ENCODE measurements at places on chromosomes 16 and 17.

DNA sequence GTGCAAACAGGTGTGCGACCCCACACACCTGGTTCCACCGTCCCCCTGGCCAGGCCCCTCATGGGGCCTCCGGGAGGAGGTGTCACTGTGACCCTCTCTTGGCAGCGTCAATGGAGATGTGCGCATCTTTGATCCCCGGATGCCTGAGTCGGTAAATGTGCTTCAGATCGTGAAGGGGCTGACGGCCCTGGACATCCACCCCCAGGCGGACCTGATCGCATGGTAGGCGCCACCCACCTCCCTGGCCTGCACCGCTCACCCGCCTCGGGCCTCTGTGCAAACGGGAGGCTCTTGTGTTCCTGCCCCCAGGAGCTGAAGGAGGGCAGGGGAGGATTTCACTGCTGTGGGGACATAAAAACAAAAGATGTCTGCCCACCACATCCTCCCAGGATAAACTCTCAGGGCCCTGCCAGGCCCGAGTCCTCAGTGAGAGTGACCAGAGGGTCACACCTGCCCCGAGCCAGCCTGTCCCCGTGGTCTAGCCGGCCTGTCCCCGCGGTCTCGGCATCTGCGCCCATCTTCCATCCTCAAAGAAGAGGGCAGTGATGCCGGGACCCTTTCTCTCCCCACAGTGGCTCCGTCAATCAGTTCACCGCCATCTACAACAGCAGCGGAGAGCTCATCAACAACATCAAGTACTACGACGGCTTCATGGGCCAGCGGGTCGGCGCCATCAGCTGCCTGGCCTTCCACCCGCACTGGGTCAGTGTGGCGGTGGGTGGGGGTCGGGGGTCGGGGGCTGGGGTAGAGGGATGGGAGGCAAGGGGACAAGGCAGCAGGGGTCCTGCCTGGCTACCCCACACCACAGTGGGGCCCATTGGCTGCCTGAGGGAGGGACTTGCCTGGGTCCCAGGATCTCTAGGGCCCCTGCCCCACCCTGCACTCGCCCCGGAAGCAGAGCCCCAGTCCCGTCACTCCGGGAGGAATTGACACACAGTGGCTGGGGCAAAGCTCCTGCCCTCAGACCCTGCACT is 29.0 kb upstream of the CHMP6 start:
- DNase-seq, result no peak

GRCh38 chr17:80446645-80447405 is 29.6 kb downstream of the NPTX1 start:
- no peak for DNase-seq

- no peak for DNase-seq
These were observed 111.7 kb upstream of the FOXF1 start for GRCh38 chr16:86398622-86399021.

GRCh38 chr17:73100363-73100762 is 7.9 kb upstream of the SLC39A11 start:
- no peak for DNase-seq

DNA sequence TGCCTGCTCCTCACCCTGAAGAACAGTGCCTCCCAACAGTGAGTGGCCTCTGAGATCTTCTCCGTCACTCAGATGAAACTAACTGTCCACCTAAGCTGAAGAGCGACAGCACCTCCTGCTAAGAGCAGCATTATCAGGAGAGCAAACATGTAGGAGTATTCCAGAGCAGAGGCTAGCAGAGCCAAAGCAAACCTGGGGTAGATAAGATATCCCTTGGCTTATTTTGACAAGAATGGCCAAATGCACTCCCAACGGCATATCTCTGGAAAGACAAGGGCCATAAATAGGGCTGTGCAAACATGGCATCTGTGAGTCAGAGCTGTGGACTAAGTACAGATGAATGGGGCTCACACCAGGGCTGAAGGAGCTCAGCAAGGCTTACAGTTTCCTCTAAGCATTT is 96.3 kb downstream of the NDEL1 start:
- no peak for DNase-seq

DNA sequence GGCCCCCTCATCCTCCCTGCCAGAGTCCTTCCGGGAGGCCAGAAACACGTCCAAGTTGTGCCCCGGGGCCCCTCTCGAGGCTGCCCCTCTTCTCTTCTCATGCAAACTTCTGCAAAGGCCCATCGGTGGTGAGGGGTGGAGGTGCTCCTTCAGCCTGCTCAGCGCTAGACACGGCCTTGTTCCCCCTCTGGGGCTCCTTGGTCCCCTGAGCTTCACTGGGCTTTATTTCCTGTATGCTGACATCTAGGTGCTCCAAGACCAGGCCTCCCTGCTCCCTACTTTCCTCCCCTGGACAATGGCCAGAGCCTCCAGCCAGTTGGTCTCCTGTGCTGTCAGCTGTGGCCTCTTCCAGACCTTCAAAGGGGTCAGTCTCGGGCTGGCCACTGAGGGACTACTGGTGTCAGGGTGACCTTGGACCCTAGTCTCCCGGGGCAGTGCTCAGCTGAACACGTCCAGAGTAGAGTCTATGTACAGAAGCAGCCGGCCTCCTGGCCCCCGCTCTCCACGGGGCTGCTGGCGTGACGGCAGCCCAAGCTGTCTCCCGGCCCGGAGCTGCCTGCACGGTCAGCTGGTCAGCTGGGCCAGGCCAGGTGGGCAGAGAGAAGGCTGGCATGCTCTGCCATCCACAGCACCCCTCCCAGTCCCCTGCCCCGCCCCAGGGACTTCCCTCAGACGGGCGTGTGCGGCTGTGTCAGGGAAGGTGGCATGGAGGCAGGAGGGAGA is 1.7 kb upstream of the PRR35 start:
- DNase-seq, result no peak

DNA sequence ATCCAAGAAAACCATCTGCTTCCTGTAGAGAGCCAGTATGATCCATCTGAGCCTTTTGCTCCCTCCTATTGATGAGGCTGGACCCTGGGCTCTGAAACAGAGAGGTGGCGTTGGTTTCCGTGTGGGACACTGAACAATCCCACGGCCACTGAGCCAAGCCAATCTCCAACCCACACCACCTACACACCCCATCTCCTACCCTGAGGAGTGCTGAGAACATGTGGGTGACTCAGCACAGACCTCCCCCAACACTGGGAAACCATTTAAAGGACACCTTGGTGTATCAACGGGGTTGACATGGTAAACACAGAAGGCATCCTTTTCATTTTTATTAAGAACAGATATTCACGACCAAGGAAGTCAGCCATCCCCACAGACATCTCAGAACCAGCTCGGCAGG is 332.1 kb downstream of the SLC39A11 start:
- no peak for DNase-seq

GRCh38 chr17:73724990-73725389 is 80.7 kb upstream of the SDK2 start:
- DNase-seq, result no peak

- DNase-seq, result no peak
These were observed 4.8 kb downstream of the CA5A start for GRCh38 chr16:87931504-87931903.

DNA sequence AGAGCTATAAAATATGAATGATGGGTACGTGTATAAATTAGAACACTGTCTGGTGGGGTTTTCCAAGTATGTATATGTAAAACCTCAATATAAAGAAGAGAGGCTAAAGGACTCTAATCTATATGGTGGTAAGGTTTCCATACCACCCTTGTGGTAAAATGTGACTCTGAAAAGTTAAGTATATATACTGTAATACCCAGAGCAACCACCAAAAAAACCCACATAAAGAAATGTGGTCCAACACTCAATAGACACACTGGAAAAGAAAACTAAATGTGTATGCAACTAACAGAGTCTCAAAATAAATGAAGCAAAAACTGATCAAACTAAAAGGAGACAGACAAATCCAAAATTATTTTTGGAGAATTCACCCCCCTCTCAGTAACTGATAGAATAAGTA is 72.2 kb downstream of the XPO6 start:
- DNase-seq, result no peak

DNA sequence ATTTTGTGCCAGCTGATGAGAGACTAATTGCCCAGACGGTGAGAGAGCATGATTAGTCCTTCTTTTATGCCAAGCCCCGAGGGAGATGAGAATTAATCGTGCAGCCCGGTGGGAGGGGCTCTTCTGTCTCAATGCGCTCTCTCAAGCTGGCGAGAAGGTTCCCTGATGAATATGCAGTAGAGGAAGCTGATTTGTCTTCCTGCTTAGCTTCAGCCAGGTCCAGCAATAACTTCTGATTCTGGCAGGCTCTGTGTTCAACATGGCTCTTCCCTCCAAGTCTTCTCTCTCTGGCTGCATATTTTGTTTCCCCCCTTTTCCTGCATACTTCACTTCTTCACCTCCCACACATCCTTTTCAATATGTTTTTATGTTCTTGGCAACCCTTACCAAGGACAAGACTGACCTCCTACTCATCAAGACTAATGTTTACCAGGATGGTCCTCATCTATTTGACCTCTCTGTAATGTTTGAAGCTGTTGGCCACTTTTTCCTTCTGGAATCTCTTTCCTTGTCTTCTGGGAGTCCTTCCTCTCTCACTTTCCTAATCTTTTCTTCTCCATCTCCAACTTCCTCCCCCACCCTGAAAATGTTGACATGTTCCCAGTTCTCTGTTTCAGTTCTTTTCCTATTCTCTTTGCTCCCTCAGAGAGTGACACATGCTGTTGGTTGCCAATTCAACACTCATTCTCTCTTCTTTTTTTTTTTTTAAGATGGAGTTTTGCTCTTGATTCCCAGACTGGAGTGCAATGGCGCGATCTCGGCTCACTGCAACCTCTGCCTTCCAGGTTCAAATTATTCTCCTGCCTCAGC is 33.1 kb downstream of the ARL4D start:
- DNase-seq, result no peak

DNA sequence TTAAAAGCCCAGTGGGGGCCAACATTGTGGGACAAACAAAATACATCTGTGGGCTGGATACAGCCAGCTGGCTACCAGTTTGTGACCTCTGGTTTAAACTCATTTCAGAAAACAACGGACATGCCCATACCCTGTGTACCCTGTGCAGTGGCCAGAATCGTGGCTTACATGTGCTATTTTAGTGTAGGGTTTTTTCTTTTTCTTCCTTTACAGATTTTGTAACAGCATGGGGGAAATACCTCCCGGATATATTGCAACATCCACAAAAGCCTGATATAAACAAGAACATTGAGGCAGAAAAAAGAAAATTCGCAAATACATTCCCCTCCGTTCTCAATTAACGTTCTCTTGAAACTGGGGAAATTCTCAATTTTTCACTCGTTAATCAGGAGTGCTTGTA is 7.3 kb downstream of the HS3ST4 start:
- DNase-seq, result no peak

DNA sequence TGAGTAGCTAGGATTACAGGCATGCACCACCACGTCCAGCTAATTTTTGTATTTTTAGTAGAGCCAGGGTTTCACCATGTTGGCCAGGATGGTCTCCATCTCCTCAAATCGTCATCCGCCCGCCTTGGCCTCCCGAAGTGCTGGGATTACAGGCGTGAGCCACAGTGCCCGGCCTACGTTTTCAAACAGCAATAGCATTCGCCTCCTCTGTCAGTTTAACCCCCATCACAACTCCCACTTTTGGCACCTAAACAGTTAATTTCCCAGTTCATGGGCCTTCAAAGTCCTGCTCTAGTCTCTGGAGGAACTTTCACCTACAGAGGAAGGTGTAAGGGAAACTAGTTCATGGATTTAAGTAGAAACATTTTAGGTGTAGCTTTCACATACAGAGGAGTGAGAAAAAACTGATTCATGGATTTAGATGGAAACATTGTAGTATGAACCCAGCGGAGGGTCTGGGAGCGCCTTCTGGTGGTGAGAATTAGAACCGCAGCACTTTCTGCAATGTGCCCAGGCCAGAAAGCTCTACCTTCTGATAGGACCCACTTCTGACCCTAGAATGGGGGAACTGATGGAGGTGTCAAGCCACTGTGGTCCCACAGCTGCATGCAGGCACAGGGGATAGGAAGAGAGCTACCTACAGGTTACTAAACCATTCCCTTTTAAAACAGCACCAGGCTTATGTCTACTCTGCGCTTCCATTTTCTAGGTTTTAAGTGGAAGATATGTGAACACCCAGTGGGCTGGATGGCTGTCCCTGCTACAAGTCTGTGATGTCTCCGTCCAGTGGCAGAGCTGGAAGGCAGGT is 12.0 kb upstream of the MEOX1 start:
- DNase-seq, result peak; percentile 62

- DNase-seq, result peak; percentile 56
These were observed at the start of gene MLYCD for GRCh38 chr16:83898463-83899271. Gene MLYCD (plus strand): TSS chr16:83899115. CDS start chr16:83899145, 30 bp downstream.
